CD4-positive, CD25-positive, alpha-beta regulatory T cell (primary cell): ENCODE measurements at places on chromosomes 13 and 19.

GRCh38 chr19:5575590-5575989, 7.8 kb upstream of the TINCR start:
- no peaks in the 10 kb centered on the region for H3K36me3 ChIP-seq
- no peak for DNase-seq
- peaks cover 7% of the 10 kb centered on the region for H3K4me1 ChIP-seq
- H3K27ac ChIP-seq: no peak overlapping the region
- no peak overlapping the region for H3K4me3 ChIP-seq

DNA sequence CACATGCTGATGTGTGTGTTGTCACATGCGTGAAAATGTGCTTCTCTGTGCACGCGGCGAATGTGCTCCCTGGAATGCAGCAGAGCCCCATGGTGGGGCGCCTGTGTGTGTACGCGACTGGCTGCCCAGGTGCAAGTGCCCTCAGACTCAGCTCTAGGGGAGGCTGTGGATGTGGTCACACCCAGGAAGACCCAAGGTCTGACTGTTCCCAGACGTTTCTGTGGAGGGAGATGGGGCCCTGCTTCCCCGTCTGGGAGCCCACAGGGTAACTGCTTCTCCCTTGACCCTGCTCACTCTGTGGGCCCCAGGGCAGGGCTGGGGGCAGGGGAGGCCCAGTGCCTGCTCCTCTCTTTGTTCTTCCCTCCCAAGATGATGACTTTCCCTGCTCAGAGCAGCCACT, 7.9 kb upstream of the UQCR11 start:
- H3K36me3 ChIP-seq: peaks cover 32% of the 10 kb centered on the region
- DNase-seq: no peak
- no peak overlapping the region for H3K4me3 ChIP-seq
- no peaks in the 10 kb centered on the region for H3K27me3 ChIP-seq
- no peak overlapping the region for H3K27ac ChIP-seq

DNA sequence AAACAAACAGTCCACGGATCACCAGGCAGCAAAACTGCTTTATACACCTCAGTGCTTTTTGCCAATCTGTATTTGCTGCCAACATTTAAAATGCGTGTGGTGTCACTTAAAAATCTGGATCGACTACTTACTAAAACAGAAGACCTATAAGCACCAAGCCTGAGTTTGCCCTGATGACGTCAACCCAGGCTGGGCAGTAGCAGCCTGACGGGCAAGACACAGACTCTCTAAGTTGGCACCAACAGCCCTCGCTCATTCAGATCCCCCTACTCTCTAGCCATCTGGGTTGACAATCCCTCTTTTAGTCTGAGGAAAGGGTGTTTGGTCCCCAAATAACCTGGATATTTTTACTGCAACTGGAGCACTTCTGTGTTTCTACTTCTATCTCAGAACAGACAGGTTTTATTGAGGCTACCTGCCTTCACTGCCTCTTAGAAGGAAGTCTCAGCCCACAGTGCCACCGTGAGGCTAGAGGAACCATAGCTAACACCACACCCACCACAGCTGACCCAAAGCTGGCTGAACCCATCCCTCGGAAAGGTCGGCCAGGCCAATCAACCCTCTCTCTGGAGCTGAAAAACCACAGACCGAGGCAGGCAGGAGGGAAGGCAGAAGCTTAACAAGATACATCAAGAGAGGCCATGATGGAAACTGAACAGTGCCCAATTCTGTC, 6.9 kb downstream of the SUGP2 start:
- H3K36me3 ChIP-seq: peaks cover 68% of the 10 kb centered on the region
- H3K4me1 ChIP-seq: peaks cover 7% of the 10 kb centered on the region
- H3K27me3 ChIP-seq: no peaks in the 10 kb centered on the region
- no peak for DNase-seq
- H3K4me3 ChIP-seq: no peak overlapping the region
- H3K27ac ChIP-seq: no peak overlapping the region

GRCh38 chr13:68027306-68027705, 797.2 kb upstream of the PCDH9 start:
- no peak for DNase-seq
- H3K36me3 ChIP-seq: no peaks in the 10 kb centered on the region
- H3K27me3 ChIP-seq: no peaks in the 10 kb centered on the region
- H3K4me3 ChIP-seq: no peak overlapping the region
- H3K4me1 ChIP-seq: no peaks in the 10 kb centered on the region

- H3K36me3 ChIP-seq: peaks cover under 1% of the 10 kb centered on the region
- peak overlapping the region; percentile 92 for H3K27ac ChIP-seq
- H3K4me3 ChIP-seq: peak overlapping the region; percentile 91
- H3K27me3 ChIP-seq: no peaks in the 10 kb centered on the region
- DNase-seq: no peak
Observed at GRCh38 chr19:1606138-1606651, 933 bp upstream of the UQCR11 start.

DNA sequence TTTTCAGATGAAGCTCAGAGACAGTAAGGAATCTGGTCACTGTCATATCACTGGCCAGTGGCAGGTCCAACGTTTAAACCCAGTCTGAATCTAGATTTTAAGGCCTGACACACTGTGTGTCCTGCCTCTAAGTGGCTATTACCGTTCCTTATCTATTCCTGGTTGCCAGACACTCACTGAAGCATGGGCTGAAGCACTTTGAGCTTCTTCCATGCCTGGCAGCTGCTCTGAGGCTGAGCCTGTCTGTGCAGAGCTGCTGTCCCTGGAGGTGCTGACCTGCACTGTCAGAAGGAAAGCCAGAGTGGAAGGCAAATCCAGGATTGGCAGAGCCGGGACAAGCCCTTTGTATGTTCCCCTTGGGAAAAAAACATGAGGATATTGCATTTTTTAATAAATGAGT, 109.2 kb upstream of the SLC7A1 start:
- H3K27me3 ChIP-seq: peaks cover 8% of the 10 kb centered on the region
- H3K36me3 ChIP-seq: no peaks in the 10 kb centered on the region
- no peak overlapping the region for H3K27ac ChIP-seq
- no peak for DNase-seq
- no peaks in the 10 kb centered on the region for H3K4me1 ChIP-seq

- no peak for DNase-seq
- no peak overlapping the region for H3K4me3 ChIP-seq
- no peaks in the 10 kb centered on the region for H3K36me3 ChIP-seq
- no peaks in the 10 kb centered on the region for H3K27me3 ChIP-seq
- no peaks in the 10 kb centered on the region for H3K4me1 ChIP-seq
Observed at GRCh38 chr13:18944501-18945068, 237.0 kb downstream of the TUBA3C start.

DNA sequence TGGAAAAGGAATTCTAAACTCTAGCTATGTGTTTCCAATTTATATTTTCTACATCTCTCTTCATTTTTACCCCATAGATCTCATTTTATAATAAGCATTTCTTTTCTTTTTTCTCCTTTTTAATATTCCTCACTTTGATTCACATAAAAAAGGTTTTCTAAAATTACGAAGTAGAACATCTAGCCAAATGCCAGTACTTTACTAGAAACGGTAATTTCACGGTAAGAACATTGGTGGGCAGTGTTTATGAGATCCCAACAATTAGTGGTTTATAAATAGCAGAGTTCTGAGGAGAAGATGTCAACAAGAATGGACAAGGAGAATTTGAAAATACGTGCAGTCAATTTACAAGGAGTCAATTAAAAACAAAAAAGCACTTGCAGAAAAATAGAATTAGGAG, 94.8 kb downstream of the PCDH9 start:
- DNase-seq: no peak
- H3K27me3 ChIP-seq: no peaks in the 10 kb centered on the region
- H3K4me3 ChIP-seq: no peak overlapping the region

GRCh38 chr19:40284501-40285352, at the start of gene AKT2:
TSS of gene AKT2 (minus strand) at chr19:40285345. CDS start at chr19:40265267, 20,078 bp downstream.
- DNase-seq: peak; percentile 56
- H3K27me3 ChIP-seq: no peaks in the 10 kb centered on the region
- peak within 1 kb of the TSS; percentile 90 for H3K4me3 ChIP-seq
- H3K27ac ChIP-seq: peak within 1 kb of the TSS; percentile 95

- H3K4me3 ChIP-seq: no peak overlapping the region
- DNase-seq: no peak
- no peak overlapping the region for H3K27ac ChIP-seq
- peaks cover 13% of the 10 kb centered on the region for H3K4me1 ChIP-seq
- no peaks in the 10 kb centered on the region for H3K36me3 ChIP-seq
Observed at GRCh38 chr19:8361921-8362793, 1.8 kb upstream of the ANGPTL4 start.

DNA sequence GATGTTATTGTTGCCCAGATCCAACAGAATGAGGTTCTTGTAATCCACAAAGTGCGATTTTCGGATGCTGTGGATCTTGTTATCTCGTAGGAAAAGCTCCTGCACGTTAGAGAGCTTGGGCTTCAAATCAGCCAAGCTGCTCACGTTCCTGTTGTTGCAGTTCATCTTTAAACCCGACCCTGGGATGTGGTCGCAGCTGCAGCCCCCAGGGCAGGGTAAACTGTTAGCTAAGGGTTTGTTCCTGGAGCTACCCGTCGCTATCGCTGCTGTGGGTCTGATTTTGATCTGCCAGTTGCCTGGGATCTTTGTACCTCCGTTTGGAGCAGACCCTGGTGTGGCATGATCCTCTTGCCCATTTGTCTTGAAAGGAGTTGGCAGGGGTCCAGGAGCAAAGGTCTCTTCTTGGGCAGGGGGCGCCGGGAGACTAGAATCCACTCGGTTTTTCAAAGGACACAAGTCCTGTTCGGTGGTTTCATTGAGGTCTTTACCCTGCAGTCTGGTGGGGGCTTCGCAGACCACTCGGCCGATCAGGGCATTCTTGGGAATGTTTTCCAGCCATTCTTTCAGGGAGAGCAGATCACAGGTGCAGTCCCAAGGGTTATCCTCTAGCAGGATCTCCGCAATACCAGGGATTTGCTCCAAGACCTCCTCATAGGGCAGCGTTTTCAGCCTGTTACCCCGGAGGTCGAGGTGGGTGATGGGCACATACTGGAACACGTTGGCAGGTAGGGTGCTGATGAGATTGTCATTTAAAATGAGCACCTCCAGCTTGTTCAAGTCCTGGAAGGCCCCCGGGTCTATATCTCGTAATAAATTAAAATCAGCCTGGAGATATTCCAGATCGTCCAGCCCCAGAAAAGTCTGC, 1.8 kb downstream of the SLITRK1 start:
- no peak overlapping the region for H3K27ac ChIP-seq
- H3K36me3 ChIP-seq: no peaks in the 10 kb centered on the region
- no peak overlapping the region for H3K4me3 ChIP-seq
- H3K4me1 ChIP-seq: no peaks in the 10 kb centered on the region

GRCh38 chr19:2138061-2138728, 13.2 kb downstream of the AP3D1 start:
- H3K27ac ChIP-seq: no peak overlapping the region
- peaks cover 36% of the 10 kb centered on the region for H3K36me3 ChIP-seq
- H3K27me3 ChIP-seq: no peaks in the 10 kb centered on the region

GRCh38 chr19:17475541-17476115, 5.3 kb downstream of the SLC27A1 start:
- H3K4me3 ChIP-seq: no peak overlapping the region
- no peaks in the 10 kb centered on the region for H3K36me3 ChIP-seq
- no peak overlapping the region for H3K27ac ChIP-seq
- DNase-seq: no peak
- no peaks in the 10 kb centered on the region for H3K27me3 ChIP-seq

DNA sequence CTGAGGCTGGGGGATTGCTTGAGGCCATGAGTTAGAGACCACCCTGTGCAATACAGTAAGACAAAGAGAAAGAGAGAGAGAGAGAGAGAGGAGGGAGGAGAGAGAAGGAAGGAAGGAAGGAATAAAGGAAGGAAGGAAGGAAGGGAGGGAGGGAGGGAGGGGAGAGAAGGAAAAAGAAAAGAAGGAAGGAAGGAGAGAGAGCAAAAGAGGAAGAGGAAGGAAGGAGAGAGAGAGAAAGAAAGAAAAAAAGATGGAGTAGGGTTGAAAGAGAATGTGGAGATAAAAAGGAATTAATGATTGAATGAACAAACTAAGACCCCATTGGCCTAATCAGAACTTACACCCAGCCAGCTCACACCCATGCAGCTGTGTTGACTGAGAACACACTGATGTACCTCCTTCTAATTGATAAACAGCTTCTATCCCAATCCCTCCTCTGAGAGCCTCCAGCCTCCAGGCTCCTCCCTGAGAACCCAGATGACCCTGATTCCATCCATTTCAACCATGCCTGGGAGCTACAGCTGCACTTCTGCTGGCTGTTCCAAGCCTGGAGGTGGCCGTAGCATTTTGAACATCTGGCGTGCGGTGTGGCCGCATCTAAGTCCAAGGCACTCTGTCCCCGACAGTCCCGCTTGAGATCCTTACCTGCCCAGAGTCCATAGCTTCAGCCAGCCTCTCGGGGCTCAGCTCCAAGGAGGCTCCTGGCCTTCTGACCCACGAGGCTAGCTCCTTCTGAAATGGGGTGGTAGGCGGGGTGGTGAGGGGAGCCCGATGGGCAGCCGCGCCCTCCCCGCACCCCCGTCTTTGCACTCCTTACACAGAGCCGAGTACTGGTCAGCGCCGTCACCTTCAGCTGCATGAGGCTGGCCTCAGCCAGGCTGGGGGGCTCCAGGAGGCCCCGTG, 1.1 kb downstream of the PRODH2 start:
- H3K27ac ChIP-seq: no peak overlapping the region
- no peak for DNase-seq
- H3K4me3 ChIP-seq: no peak overlapping the region

- no peak overlapping the region for H3K27ac ChIP-seq
- no peaks in the 10 kb centered on the region for H3K27me3 ChIP-seq
- H3K4me3 ChIP-seq: no peak overlapping the region
- H3K4me1 ChIP-seq: no peaks in the 10 kb centered on the region
Observed at GRCh38 chr13:91236921-91237320, 110.6 kb upstream of the MIR17HG start.
